Bronchial epithelial cell (primary cell): ENCODE measurements at places on chromosomes 16 and 17. TPM values are rescaled to one million over a fixed set of nuclear protein-coding genes. Genes with fewer than 3 reads are reported as not detected.
A peak's percentile ranks its signal among the peaks of the same experiment; 100 is the strongest.

- peak; percentile 100 for DNase-seq
Measured at GRCh38 chr17:59829217-59830006, 63.3 kb downstream of the TUBD1 start.

- DNase-seq = no peak
Measured at GRCh38 chr16:80948886-80949493, 57.7 kb downstream of the CMC2 start.

DNA sequence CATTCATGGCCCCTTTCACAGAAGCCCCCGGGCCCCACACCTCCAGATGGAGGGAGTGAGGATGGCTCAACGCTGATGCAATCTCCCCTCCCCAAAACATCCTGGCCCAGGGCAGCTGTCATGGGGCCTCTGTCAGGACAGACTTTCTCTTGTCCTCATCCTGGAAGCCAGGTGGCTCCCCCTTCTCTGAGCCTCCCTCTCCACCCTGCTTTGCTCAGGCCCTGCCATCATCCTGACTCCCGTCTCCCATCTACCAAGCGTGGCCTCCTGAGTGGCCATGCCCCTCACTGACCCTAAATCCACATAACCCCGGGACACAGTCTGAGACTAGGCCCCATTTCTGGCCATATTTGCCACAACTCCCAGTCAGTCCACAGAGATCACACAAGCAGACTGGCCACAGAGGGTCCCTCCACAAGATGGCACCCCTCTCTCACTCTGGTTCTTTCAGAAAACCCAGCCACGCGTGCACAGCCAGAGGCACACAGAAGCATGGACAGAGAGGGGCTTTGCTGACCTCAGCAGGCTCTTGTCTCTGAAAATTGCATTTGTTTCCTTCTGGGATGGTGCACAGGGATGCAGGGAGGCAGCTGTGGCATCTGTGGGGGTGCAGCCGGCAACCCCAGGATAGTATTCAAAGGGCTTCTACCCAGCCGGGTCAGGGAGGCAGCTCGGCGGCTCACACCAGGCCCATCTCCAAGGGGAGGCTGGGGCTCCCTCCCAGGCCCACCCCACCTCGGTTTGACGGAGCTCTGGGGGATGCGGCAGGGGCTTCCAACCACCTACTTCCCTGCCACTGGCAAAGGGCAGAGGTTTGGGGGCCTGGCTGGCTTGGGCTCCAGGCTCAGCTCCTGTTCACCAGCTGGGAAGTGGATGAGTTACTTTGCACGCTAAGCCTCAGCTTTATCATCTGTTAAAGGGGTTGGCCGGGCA is 16.9 kb downstream of the DOC2B start:
- peak; percentile 3 for DNase-seq

DNA sequence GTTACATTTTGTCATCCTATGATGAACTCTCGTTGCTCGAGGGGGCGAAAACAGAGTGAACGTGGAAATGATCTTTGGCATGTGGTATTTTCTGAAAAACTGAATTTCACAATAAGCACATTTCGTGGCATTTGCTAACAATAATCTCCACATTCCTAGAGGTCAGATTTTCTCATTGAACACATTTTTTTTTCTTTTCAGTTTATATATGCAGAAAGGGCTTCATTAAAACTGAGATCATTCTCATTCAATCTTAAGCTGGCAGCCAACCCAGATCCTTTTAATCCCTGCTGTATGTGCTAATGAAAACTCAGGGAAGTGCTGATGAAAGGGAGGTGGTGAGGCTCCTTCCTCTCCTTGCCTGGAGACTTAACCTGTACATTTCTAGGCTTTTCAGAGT is 52.6 kb downstream of the PRKCA start:
- DNase-seq = no peak

GRCh38 chr17:41959336-41960095 is 7.1 kb upstream of the CNP start:
- DNase-seq = peak; percentile 39

DNA sequence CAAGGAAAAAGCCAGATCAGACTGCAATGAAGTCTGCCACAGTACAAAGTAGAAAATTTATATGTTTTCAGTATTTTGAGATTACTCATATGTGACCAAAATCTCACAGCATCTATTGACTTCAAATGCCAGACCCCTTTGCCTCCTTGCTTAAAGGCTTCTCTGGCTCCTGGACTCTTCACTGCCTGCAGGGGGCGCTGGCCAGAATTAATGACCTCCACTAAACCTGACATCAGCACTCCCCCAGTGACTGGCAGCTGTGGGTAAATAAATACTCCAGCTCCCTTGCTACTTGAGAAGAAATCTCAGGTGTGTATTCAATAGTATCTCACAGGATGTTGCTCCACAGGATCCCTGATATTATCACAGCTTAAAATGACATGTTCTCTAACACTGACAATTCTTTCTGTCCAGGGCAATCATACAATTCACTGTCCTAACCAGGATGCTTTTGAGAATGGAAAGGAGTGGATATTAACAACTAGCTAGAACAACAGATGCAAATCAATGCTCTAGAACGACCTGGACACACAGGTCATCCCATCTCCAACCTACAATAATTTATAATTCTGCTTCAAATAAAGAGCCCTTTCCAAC is 4.0 kb downstream of the BECN1 start:
- DNase-seq = peak; percentile 44

DNA sequence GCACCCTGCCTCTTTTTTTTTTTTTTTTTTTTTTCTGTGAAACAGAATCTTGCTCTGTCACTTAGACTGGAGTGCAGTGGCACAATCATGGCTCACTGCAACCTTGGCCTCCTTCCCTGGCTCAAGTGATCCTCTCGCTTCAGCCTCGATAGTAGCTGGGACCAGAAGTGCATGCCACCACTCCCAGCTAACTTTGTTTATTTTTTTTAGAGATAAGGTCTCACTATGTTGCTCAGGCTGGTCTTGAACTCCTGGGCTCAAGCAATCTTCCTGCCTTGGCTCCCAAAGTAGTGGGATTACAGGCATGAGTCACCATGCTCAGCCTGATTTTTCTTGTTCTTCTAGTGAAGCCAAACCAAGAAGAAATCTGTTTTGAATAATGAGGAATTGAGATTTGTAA is 25.0 kb downstream of the CDK12 start:
- DNase-seq = peak; percentile 26

GRCh38 chr16:23836078-23836403 is 258 bp downstream of the PRKCB start:
- no peak for DNase-seq

GRCh38 chr16:20410121-20410723 is 888 bp downstream of the ACSM5 start:
- DNase-seq = no peak

DNA sequence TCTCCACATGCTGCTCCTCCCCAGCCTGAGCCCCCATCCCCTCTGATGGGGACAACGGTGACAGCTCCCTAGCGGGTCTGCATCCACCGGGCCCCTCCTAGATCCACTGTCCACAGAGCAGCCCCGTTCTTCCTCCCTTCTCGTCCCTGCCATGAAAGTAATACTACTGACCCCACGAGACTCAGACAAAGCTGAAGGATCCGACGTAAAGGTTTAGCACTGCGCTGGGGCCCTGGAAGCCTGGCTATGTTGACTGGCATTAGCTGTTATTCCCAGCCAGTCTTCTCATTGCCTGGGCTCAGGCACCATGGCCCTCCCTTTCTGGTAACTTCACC is 30.7 kb downstream of the VAC14 start:
- DNase-seq = no peak

GRCh38 chr16:56862776-56863175 is 2.2 kb upstream of the SLC12A3 start:
- DNase-seq = no peak

GRCh38 chr16:56047307-56048234 is 143.7 kb upstream of the GNAO1 start:
- DNase-seq = no peak

GRCh38 chr17:4950075-4950745 is 709 bp upstream of the ENO3 start:
- no peak for DNase-seq

GRCh38 chr16:70725024-70725911 is 39.4 kb upstream of the MTSS2 start:
- no peak for DNase-seq

GRCh38 chr16:67504031-67505021 is 21.0 kb upstream of the AGRP start:
- DNase-seq = no peak

- DNase-seq = no peak
Measured at GRCh38 chr17:74954665-74955421, 17.7 kb downstream of the HID1 start.

DNA sequence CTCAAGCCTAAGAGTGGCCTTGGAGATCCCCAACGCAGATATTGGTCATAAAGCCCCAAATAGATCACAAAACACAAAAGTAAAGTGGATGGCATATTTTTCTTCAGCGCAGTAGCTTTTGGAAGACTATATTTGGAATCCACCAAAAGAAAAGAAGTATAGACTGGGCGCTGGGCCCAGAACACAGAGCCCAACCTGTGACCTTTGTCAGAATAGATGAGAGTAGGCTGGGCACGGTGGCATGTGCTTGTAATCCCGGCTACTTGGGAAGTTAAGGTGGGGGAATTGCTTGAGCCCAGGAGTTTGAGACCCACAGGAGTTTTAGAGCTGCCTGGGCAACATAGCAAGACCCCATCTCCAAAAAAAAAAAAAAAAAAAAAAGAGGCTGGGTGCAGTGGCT is 14.6 kb downstream of the SCIMP start:
- no peak for DNase-seq

DNA sequence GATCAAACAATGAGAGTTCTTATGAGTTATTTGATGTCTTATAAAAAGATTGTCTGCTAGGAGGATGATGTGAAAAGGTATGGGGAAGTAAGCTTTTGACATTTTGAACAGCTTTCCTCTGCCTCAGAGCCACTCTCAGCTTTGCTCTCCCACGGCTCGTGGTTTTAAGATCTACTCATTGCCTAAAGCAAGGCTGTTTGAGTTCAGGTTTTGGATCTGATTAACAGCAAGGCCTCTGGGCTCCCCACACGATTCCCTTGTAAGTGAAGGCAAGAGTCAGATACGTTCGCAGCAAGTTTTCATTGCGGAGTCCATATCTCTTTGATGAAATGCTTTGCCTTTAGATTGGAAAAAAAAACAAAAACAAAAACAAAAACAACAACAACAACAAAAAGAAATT is 515.0 kb upstream of the SALL1 start:
- DNase-seq = no peak

GRCh38 chr17:8991514-8992285 is 26.2 kb upstream of the PIK3R5 start:
- peak; percentile 47 for DNase-seq

- no peak for DNase-seq
Measured at GRCh38 chr17:82970067-82970466, 109.3 kb upstream of the METRNL start.

DNA sequence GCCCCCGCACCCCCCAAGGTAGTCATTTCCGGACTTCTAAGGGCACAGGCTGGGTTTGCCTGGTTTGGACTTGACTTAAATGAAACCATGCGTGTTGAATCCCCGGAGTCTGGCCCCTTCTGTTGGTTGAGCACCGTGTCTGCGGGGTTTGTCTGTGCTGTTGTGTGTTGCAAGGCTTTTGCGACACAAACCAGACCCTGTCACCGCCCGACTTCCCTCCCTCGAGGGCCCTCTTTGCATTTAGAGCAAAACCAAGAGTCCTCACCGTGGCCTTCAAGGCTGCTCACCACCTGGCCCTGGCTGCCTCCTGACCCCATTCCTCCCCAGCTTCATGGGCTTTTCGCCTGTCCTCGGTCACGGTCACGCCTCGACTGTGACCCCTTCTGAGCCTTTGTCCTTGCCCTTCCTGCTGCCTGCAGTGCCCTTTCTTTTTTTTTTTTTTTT is 7.4 kb downstream of the CRISPLD2 start:
- no peak for DNase-seq

- DNase-seq = peak; percentile 33
Measured at GRCh38 chr17:9670596-9670995, 25.3 kb downstream of the USP43 start.

- DNase-seq = no peak
Measured at GRCh38 chr17:39927929-39928857, 661 bp downstream of the LRRC3C start.

DNA sequence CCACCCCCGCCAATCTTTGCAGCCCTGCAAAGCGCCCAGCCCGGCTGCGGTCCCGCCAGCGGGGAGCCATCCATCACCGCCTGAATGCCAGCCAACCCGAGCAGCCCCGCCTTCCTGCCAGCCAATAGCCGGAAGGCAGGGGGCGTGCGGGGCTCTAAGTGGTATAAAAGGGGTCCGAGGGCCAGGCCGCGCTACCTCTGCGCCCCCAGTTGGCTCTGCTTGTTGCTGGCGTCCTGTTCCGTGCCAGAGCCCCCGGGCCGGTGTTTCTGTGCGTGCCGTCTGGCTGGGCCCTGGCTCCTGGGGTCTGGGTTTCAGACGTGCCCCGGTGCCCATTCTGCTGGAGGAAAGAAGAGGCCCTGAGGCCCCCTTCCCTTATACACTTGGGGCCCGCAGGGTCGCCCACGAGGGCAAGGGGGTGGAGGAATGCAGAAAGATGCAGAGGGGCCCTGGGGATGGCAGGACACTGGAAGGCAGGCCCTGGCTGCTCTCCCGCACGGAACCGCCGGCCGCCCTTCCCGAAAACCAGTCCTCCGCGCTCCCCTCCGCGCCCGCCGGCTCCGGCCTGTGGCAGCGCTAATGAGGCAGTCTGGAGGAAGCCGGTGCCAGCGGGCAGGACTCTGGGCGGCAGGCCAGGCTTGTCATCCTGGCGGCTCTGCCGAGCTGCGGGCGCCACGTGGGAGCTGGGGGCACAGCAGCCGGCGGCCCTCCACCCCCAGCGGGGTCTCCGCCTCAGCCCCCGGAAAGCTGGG is 14.0 kb downstream of the COPZ2 start:
- peak; percentile 67 for DNase-seq

DNA sequence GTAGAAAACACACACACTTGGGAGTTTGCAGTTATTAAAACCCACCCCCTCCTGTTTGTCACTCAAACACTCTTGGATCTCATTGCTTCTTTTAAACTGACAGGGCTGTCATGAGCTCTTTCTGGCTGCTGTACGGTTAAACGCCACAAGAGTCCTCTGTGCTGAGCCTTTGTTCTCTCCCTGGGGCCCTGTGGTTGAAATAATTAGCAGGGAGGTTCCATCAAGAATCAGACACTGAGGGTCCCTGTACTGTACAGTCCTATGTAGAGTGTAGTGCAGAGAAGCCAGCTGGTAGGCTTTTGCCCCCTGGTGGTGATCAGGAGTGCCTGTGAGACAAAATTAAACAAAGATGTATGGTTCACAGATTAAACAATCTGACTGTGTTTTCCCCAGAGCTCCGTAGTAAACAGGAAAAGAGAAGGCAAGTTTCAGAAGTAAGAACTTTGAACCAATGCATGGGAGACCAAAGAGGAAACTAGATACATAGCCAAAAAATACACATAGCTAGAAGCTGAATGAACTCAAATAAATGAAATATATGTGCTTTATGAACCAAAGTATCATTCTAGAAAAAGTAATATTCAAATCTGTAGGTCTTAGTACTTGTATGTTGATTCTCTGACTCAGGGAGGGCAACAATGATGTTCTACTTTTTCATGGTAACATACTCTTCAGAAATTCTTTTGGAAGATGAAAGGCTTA is 1.4 kb upstream of the SSH2 start:
- DNase-seq = peak; percentile 71

SP6 gene
- 0.79 and 2.4 TPM in 2 replicates for total RNA-seq

NGFR gene
- total RNA-seq = 0.53 and 4.5 TPM in 2 replicates

KRT33A gene
- total RNA-seq = 0.13 TPM in 1 of 2 replicates, not detected in the other

SMIM36 gene
- total RNA-seq = not detected in 2 replicates

TP53TG3 gene
- total RNA-seq = not detected in 2 replicates

ATF7IP2 gene
- total RNA-seq = 4.2 and 4.7 TPM in 2 replicates

DNAI2 gene
- total RNA-seq = not detected in 2 replicates

SLC9A5 gene
- total RNA-seq = 0.26 TPM in 2 replicates

SLC25A39 gene
- total RNA-seq = 83.7 and 113 TPM in 2 replicates

RASL10B gene
- total RNA-seq = 0.51 and 0.53 TPM in 2 replicates

ITGB4 gene
- total RNA-seq = 297 and 565 TPM in 2 replicates

PERCC1 gene
- total RNA-seq = not detected in 2 replicates

KRT14 gene
- 463 and 1,445 TPM in 2 replicates for total RNA-seq

RBFOX1 gene
- total RNA-seq = not detected in 2 replicates

IL21R gene
- total RNA-seq = not detected in 2 replicates

FOXN1 gene
- total RNA-seq = 0.38 TPM in 1 of 2 replicates, not detected in the other
